CD4-positive, alpha-beta T cell treated with Interleukin-1 beta for 1 hour (primary cell): ENCODE measurements at places on chromosomes 5 and 9.
A peak's percentile ranks its signal among the peaks of the same experiment; 100 is the strongest.

DNA sequence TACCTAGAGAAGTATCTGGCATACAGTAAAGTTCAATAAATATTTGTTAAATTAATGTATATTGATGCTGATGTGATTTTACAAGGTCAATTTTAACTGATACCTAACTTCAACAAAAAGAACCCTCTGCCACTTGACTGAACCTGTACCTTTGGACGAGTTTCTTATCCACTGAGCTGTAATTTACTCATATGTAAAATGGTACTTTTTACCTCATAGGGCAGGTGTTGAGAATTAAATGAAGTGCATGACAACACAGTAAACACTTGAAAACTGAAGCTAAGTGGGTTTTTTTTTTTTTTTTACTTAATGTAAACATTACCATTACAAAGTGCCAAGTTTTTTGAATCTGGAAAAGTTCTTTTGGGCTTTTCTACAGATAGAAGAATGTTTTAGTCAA, 15.4 kb downstream of the NIPSNAP3B start:
- no peak for DNase-seq

DNA sequence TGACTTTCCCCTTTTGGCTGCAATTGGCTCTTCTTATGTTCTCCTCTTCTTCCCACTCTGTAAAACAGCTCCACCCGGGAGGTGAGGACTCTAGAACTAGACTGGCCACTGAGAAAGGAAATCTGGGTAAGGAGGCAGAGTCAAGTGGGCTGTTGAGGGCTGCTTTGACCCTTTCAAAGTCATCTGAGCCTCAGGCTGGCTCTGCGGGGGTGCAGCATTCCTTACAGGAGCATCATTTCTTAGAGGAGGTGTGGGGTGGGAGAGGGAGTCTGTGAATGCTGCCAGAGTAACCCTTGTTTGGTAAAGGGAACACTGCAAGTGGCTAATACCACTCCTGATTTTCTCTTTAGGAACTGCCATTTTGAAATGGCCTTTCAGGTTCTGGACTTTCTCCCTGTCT, 377.7 kb upstream of the SMARCA2 start:
- DNase-seq, result no peak

- DNase-seq, result no peak
Observed at GRCh38 chr9:31253800-31254762, 1130.4 kb upstream of the ACO1 start.

DNA sequence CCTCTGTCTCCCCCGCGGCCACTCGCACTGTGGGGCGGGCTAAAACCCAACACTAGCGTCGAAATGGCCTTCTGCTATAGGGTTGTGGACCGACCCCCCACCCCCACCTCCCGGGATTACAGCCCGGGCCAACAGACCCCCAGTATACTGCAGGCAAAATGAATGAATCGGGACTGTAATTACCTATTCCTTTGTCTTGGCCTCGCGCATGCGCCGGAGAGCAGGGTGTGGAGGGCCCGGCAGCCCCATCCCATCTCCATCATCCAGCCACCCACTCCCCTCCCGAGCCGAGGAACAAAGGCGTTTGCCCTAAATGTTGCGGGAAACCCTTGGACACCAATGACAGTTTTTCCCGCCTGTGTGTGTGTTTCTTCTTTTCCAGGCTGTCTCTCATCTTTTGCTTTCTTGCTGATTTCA, 1.6 kb downstream of the BASP1 start:
- DNase-seq, result peak; percentile 23

DNA sequence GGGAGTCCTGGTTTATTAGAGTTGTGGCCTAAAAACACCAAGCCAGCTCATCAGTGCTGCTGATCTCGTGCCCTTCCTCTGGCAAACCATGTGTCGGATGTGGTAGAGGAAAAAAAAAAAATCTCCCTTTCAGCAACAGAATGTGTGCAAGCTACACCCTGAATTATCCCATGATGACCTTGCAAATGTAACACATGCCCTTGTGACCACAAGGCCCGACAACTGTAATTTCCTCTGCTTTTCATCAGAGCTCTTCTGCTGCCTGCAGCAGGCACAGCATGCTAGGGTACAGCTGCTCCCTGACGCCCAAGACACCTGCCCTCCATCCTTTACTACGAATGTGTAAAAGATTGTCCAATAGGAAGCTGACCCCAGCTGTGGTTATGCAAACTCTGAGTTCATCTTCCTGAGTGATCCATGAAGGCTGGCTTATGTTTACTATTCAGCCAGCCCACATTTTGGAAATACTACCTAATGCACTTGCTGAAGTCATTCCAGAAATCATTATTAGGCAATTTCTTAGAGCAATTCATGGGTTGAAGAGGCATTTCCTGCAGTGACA, 14.6 kb upstream of the BNC2 start:
- peak; percentile 20 for DNase-seq

DNA sequence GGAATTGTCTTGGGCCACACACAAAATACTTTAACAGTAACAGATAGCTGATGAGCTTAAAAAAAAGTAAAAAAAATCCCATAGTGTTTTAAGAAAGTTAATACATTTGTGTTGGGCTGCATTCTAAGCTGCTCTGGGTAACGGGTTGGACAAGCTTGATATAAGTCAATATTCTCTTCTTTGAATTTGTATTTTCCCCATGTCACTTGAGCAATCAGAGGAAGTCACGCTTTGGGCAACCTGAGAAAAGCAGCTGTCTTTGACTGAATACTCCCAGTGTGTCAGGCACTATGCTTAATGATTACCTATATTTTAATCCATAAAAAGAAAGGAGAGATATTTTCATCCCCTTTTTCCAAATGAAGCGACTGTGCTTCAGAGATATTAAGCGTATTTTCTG, 84.9 kb downstream of the ATP10B start:
- no peak for DNase-seq

- no peak for DNase-seq
Observed at GRCh38 chr9:90044263-90044662, 439.5 kb downstream of the GADD45G start.

GRCh38 chr5:110477911-110478310, 248.6 kb downstream of the TMEM232 start:
- no peak for DNase-seq

- no peak for DNase-seq
Observed at GRCh38 chr9:88712484-88712883, 177.5 kb downstream of the NXNL2 start.

DNA sequence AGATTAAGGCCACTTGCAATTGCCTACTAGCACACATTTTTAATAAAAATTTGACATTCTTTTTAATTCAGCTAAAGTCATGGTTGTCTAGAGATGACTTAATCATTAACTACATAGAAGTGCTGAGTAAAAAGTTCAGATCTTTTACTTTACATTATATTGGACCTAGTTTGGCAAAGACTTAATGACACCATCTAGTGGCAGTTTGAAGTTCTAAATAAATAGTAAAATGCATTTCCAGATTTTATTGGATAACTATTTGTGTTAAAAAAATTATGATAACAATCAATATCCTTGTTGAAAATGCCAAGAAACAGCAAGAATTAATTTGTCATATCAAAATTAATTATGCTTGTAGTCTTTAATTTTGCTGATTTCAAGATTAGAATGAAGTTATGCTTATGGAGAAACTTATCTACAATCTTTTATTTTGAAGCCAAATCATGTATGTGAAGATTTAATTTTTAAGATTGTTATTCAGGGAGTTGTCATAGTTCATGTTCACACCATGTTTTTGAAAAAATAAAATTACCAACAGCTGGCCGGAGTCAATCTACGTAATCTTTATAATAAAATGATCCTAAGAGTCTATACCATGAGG, 69.6 kb upstream of the PJA2 start:
- DNase-seq, result peak; percentile 14

DNA sequence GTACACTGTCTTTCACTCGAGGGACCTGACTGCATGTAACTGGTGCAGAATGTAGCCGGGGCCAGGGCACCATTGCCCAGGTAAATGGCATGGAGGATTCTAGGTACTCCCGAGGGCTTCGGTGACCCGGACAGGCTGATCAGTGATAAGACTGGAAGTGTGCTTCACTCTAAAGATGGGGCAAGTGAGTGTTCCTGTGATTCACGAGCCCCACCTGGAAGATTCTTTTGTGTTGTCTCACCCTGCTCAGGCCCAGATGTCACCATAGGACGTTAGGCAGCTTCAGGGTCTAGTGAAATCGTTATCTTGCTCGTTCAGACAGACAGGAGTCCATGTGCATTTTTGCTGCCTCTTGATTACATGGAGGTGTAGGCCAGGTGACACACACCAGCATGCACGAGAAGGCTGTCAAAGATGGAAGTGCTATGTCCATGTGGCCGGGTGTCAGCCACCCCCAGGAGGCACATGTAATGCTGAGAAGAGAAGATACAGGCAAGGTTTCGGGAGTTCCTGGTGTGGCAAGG, 73.9 kb downstream of the WNK2 start:
- no peak for DNase-seq

GRCh38 chr9:134641990-134642384, 384 bp downstream of the COL5A1 start:
- DNase-seq, result no peak

- no peak for DNase-seq
Observed at GRCh38 chr9:23823986-23824829, 1.8 kb downstream of the ELAVL2 start.

DNA sequence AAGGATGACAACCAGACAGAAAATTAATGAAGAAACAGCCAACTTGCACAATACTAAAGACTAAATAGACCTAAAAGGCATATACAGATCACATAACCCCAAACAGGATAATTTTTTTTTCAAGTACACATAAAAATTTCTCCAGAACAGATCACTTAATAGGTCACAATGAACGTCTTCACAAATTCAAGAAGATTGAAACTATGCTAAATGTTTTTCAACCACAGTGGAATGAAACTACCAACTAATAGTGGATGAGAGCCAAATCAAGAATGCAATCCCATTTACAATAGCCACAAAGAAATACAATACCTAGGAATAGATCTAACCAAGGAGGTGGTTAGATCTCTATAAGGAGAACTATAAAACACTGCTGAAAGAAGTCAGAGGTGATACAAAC, 145.8 kb downstream of the TMEM232 start:
- DNase-seq, result no peak

GRCh38 chr5:141692533-141692888, 10.5 kb upstream of the ARAP3 start:
- DNase-seq, result no peak

- DNase-seq, result no peak
Observed at GRCh38 chr9:89179540-89179894, 899 bp upstream of the SHC3 start.

DNA sequence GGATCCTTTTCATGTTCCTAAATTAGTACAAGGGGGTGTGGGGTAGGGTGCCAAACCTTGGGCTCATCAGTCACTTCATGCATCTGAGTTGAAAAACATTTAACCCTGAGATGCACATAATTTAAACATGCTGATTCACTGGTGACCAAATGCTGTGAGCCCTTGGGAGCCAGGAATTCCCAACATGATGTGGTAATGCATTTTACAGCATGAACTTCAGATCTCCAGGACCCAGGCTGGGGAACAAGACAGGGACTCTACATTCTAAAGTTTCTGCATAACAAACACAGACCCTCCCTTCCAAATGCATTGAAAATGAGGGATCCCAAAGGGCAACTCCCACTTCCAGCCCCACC, 322.2 kb downstream of the NDUFS4 start:
- DNase-seq, result no peak

DNA sequence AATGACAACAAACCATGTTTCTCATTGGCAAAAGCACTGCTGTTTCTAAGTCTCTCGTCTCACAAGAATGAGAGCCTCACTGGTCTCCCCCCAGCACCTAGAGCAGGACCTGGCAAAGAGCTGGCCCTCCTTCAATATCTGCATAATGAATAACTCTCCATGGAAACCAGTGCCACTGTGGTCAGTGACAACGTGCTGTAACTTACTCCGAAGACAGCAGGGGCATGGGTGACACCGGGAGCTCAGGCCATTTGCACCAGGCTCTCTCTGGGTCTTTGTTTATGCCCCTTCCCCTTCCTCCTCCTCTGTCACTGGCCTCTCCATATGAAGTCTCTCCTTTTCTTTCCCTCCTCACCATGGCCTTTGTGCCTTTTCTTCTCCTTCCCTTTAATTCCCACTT, 33.3 kb downstream of the TAS2R1 start:
- DNase-seq, result no peak

GRCh38 chr9:125949703-125950460, 202.7 kb downstream of the PBX3 start:
- DNase-seq, result no peak

- no peak for DNase-seq
Observed at GRCh38 chr5:54753753-54754152, 231.6 kb downstream of the ESM1 start.

- DNase-seq, result no peak
Observed at GRCh38 chr5:90135779-90136378, 273.7 kb downstream of the CETN3 start.

GRCh38 chr5:127153521-127153920, 80.2 kb upstream of the C5orf63 start:
- DNase-seq, result no peak

- no peak for DNase-seq
Observed at GRCh38 chr5:95881833-95882232, 59.3 kb upstream of the GLRX start.

DNA sequence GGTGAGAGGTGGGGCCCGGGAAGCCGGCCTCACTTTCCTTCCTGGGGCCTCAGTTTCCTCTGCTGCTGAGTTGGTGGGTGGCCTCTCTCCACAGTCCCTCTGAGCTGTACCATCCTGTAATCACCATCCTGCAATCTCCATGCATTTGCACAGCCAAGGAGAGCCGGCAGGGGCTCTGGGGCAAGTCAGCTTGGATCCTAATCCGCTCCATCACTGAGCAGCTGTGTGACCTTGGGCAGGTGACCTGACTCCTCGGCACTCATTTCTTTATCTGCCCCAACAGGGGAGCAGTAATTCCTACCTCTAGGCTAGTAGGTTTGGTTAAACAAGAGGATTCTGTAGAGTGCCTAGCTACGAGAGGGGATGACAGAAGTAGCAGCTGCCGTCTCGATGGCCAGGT, 88.2 kb upstream of the ZNF618 start:
- DNase-seq, result no peak

GRCh38 chr5:68243251-68243650, 27.7 kb downstream of the PIK3R1 start:
- no peak for DNase-seq

- DNase-seq, result no peak
Observed at GRCh38 chr5:150172556-150172955, 6.0 kb downstream of the CDX1 start.

GRCh38 chr9:89629081-89629976, 24.5 kb downstream of the GADD45G start:
- DNase-seq, result no peak

DNA sequence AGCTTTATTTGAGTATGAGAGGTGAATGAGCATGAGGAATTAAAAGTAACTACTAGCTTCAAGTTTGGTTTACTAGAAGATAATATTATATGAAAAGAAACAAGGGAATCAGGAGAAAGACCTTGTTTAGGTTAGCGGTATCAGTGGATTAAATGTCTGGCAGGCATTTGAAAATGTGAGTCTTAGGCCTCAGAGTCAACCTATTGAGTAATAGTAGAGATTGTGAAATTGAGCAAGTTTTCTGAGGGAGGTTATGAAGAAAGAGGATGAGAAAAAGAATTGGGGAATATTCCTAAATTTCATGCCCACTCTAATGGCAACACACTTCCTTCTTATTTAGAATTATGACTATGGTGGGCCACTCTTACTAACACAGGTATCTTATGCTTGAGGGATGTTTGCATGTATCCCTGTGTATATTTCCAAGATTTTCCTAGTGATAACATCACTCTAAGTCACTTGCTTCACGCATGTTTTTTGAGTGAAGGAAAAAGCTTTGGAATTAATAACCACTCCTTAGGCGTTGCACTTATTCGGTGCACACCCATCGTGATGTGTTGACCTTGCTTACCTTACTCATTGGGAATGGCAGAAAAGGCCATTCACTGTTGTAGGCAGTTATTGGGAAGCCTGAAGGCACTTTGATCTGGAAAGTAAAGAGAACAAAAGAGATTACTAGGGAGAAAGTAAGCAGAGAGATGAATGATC, 8.2 kb upstream of the ELL2 start:
- no peak for DNase-seq
